Tibial nerve (tissue), 4 donors: ENCODE measurements at places on chromosomes 1 and 21.

GRCh38 chr1:53066488-53066887, 4.5 kb downstream of the PODN start:
- no peak for DNase-seq

- DNase-seq = no peak
Observed at GRCh38 chr21:35163411-35163810, 114.3 kb upstream of the RUNX1 start.

- no peak for DNase-seq
Observed at GRCh38 chr1:68230484-68230802, 1.9 kb downstream of the WLS start.

DNA sequence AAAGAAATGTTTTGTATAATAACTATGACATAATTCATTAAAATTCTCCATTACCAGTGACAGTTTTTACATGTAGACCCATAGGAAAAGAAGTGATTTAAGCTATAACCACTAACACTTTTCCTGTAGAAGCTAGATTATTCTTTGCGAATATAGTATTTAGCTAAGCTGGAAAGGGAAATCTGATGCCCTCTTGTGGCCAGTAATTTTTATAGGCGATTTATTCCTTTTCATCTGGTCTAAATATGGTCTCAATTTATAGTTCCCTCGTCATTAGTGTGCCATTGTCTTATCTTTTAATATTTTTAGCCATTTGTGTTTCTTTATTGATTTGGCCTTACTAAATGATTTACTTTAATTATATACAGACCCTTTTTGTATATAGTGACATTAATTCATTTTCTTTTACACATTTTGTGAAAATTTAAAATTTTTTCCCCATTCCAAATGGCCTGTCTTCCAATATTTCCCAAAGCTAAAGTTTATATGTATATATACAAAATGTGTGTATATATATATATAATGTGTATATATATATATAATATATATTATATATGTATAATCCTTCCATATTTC, 26.7 kb downstream of the BTG3 start:
- peak; percentile 42 for DNase-seq

GRCh38 chr1:65147424-65148177, 402 bp upstream of the AK4 start:
- peak; percentile 10 for DNase-seq
